Neuronal stem cell (in vitro differentiated cells): ENCODE measurements at places on chromosomes 2 and 18.

- no peak for DNase-seq
These were observed 446.1 kb upstream of the MYT1L start for GRCh38 chr2:2777213-2777612.

DNA sequence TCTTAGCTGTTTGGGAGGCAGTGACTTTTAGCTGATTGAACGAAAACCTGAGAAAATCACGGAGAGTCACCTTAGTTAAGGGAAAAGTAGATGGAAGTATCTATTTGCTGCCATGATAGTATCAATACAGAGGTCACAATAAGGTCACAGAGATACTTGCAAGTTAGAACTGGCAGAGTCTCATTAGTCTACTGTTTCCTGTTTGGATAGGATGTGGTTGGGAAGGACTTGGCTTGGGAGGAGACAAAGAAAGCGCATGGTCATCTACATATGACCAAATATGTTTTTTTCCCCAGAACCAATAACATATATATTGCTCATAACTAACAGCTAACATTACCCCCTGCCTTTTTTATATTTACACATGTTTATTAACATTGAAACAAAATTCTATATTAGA lies 78.4 kb upstream of the AQP4 start:
- DNase-seq = no peak

- no peak for DNase-seq
These were observed 33.1 kb upstream of the ZNF532 start for GRCh38 chr18:58831606-58832005.

DNA sequence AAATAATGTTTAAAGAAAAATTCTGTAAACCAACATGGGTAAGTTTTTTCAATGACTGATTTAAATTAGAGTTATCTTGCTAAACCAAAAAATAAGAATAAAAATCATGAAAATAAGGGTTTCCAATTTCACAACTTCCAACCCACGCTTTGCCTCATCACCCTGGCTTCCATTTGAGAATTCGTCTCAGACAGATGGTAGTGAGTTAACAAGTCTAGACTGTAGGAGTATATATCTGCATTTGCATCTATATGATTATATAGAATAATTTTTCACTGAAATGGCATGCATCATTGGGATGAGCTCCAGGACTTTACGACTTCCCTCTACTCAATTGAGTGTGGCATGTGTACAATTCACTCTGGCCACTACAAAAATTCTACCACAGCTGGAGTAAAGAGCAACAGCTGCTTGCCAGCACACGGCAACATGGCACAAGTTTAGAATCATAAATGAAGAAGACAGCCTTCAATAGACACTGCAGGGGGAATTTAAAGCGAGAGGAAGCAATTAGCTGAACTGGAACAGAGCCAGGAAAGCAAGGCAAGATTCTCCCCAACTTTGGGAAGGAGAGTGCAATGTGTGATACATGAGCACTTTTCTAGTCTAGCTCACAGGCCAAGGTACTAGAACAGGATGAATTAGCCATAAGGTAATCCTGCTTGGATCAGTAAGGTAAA lies 1673.5 kb upstream of the CELF4 start:
- DNase-seq = no peak

DNA sequence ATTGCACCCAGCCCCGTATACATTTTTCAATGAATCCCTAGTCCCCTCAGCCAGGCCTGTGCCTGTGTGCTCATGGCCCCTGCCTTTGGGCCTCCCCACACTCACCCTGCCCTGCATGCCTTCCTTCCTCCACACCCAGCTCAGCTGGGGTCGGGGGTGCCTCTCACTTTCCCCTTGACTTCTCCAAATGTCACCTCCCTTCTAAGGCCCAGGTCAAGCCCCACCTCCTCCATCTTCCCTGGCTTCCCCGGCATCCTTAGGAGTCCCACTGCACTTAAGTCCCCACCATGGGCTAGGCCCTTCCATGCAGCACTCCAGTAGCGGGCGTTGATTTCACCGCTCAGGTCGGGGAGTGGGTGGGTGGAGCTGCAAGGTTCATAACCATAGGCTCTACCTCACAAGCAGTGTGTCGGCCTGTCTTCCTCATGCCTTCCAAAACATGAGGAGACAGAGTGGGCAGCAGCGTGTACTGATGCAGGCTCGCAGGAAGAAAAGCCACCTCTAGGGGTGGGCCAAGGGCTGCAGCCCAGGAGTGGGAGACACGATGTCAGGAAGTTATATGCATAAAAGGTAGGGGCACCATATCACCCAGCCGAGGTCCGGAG lies 47.7 kb downstream of the DNMT3A start:
- no peak for DNase-seq

DNA sequence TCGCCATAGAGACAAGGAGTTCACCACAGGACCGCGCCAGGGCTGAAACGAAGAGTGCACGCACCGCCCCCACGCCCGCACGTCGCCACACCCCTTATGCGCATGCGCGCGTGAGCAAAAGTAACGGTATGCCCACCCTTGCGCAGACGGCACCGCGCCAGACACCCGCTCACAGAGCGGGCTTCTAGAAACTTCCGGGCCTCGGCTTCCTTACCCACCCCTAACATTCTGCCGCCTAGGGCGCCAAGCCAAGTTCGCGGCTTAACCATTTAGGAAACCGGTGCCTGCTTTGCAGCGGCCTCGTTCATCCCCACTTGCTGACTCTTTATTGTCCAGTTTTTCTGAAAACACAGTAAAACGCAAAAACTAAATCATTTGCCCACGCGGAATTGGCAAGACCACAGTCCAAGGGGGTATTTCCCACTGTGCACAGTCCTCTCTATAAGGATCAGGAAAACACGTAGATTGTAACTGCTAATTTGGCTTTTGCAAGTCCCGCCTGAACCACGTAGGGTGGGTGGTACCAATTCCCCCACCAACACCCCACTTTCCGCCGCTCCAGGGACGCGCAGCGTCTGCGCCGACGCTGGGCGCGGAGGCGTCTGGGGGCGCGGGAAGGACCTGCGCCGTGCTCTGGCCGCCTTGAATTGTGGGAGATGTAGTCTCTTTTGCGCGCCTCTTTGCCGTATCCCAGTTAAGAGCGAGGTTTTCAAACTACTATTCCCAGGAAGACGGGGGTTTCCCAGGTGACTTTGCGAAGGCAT lies at the start of the genes FBXO15 and TIMM21:
Gene FBXO15 (minus strand): TSS at position 56 of the 764 bp plus-strand sequence. CDS start 49 bp downstream, at position 7.
Gene TIMM21 (plus strand): TSS at position 745 of the 764 bp plus-strand sequence. CDS start 286 bp downstream, outside the sequence.
- DNase-seq = peak; percentile 94

- DNase-seq = no peak
These were observed 77.8 kb upstream of the TMEM87B start for GRCh38 chr2:111977240-111977639.

DNA sequence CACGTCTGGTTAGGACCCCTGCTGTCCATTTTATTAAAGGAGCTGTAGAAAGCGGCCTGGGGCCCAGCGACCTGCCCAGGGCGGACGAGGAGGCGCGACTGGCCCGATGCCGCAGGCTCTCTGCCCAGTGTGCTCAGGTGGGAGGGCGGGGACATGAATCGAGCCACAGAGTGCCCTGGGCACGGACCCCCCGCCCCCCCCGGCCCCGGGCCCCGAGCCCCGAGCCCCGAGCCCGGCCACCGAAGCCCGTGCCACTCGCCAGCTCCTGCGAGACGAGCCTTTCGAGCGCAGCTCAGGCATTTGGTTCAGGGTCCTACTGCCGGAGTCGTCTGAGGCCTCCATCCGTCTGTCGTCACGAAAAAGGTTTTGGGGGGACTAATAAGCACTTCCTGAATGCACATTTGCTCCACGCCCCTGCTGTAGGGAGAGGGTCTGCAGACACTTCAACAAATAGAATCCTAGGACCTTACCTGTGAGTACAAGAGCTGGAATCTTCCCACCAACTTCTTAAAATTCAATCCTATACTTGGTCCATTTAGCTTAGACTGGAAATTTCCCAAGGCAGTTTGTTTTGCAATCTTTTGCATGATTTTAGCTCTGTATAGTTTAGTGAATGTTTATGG lies 602 bp upstream of the ADAM17 start:
- DNase-seq = no peak

DNA sequence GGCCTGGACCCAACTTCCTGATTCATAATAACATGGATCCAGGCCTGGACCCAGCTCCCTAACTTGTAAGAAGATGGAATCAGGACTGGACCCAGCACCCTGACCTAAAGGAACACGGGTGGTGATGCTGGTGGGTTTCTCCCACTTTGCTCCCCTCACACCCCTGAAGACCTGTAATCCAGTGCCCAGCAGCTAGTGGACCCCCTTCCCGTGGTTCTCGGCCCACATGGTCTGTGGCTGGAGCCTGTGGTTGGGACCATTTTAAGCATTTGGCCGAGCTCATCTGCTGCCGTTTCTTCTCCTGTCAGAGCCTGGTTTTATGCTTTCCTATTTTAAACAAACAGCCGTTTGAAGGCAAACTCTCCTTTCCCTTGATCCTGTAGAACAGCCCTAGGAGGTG lies 232.8 kb downstream of the EIPR1 start:
- DNase-seq = no peak

GRCh38 chr2:217077831-217078407 lies 218.1 kb upstream of the TNP1 start:
- no peak for DNase-seq

DNA sequence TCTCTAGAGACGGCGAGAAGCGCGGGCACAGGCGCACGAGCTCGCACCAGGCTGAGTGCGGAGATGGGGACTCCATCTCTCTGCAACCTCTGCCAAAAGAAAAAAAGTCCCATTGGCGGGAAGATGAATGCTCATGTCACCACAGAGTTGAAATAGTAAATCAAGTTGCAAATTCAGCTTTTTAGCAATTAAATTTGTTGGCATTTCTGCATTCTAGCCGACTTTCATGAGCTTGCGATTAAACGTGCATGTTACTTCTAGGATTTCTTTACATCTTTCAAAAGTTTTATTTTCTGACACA lies 588 bp downstream of the CHAC2 start:
- DNase-seq = peak; percentile 37

- DNase-seq = no peak
These were observed 144.6 kb downstream of the TDRD15 start for GRCh38 chr2:21268197-21268877.

DNA sequence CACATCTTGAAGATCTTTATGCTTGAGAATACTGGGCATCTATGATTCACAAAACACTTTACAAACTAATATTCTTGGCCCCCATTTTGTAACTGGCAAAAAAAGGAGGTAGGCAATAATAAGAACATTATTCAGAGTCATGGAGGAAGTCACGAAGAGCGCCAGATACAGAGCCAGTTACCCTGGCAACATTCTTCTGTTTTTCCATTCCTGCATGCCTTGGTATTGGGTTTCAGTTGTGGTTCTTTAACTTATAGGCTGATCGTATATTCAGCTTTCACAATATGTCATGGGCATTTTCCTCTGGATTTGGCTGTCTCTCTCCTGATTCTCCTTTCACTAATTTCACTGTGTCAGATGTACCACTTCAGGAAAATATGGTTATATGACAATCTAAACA lies 234.7 kb downstream of the HRH4 start:
- DNase-seq = no peak

GRCh38 chr18:32576296-32576916 lies 105.7 kb upstream of the GAREM1 start:
- DNase-seq = peak; percentile 11

DNA sequence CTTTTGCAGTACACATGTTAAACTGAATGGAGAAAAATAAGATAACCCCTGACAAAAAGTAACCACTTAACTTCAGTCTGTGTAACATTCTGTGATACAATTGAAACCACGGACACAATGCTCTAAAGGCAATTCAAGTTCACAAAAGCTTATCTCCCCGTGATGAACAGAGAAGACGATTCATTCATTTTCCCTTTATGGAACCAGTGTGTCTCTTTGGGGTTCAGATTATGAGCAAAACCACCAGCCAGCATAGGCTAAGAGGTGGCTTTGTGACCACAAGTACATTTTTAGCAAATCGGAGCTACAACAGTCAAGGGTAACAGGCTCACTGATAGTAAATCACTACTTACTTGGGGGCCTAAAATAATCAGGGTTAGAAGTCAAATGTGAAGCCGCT lies 120.6 kb upstream of the SMAD7 start:
- no peak for DNase-seq

GRCh38 chr2:10932345-10933151 lies 20.8 kb downstream of the KCNF1 start:
- no peak for DNase-seq

- DNase-seq = no peak
These were observed 38.3 kb downstream of the MYO7B start for GRCh38 chr2:127573771-127574170.

DNA sequence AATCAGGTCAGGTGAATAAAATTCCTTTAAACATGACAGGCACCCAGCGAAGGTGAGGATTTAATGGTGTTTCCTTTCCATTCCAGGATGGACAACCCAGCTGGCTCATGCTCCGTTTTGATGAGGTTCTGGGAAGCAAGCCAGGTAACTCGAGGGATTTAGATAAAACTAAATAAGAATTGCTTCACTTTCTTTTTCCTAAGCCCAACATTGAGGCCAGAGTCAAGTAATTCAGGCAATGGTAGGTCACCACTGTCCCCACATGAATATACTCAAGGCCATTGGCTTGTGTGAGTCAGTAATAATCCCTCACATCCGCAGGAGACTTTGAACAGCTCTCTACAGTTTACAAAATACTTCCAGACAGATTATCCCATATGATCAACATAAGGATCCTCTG lies 16.2 kb upstream of the LRATD1 start:
- DNase-seq = no peak

DNA sequence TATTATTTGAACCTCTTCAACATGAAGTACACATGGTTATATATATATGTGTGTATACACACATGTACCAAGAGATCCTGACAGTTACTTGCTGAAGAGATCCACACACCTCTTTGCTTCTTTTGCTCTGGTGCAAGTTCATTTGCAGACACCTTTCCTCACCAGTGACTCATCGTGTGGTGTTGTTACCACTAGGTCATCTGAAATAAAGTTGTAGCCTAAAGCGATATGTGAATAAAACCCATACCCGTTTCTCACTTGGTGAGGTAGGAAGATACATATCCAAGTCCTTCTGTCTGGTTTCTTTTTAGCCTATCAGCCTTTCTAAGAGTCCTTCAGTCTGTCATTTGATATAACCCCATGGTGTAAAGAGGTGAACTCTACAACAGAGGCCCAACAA lies 379.4 kb upstream of the RAB12 start:
- no peak for DNase-seq

GRCh38 chr2:152861349-152861942 lies 143.0 kb downstream of the ARL6IP6 start:
- DNase-seq = no peak

- DNase-seq = no peak
These were observed 162.2 kb upstream of the PGAP1 start for GRCh38 chr2:197088694-197089093.

DNA sequence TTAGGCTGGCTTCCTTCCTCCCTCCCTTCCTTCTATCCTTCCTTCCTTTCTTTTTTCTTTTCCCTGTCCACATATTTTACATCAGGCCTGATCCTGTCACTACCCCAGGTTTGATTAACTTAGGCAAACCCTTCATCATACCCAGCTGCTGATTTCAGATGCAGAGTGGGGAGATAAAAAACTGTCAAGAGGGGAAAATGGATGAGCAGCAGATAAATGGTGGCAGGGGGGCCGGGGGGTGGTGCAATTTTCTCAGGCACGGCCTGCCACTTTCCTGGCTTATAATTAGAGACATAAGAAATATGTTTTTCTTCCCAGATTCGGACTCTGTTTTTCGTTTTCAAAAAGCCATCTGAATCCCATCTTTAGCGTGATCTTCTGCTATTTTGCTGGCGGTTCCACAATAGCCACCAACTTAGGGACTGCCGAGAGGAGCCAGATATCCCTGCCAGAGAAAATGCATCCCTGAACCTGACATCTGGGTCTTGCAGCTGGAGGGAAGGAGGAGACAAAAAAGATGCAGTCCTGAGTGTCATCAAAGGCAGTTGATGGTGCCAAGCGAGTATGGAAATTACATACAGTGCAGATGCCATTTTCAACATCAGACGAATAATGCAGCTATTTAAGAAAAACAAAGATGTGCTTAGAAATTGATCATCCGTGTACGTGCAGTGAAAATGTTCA lies 49.9 kb downstream of the CXCR4 start:
- DNase-seq = no peak
